ENCODE measurements at places on chromosomes 7 and 10.
A peak's percentile ranks its signal among the peaks of the same experiment; 100 is the strongest.

- DNase-seq: no peak
Measured at GRCh38 chr7:32658034-32658433, 162.7 kb downstream of the AVL9 start.

DNA sequence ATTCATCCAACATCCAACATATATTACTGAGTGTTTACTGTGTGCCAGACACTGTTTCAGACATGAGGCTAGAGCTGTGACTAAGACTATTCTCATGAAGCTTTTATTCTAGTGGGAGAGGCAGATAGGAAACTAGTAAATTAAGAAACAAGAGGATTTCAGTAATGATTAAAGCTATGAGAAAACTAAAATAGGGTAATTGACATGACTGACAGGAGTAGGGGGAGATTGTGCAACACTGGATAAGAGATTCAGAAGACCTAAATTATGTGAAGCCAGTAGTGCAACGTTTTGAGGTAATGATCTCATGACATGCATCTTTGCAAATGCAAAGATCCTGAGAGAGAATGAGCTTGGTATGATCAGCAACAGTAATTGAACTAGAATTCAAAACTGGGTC lies 48.6 kb upstream of the MKLN1 start:
- no peak for DNase-seq

GRCh38 chr7:11648980-11649379 lies 183.0 kb downstream of the THSD7A start:
- DNase-seq: no peak

DNA sequence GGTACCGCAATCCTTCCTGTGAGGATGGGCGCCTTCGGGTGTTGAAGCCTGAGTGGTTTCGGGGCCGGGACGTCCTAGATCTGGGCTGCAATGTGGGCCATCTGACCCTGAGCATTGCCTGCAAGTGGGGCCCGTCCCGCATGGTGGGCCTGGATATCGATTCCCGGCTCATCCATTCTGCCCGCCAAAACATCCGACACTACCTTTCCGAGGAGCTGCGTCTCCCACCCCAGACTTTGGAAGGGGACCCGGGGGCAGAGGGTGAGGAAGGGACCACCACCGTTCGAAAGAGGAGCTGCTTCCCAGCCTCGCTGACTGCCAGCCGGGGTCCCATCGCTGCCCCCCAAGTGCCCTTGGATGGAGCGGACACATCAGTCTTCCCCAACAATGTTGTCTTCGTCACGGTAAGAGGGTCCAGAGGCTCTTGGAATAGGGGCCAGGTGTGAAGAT lies 1.7 kb downstream of the MEPCE start:
- DNase-seq: peak; percentile 36

- peak; percentile 73 for DNase-seq
Measured at GRCh38 chr7:100829150-100829716, 1.9 kb upstream of the EPHB4 start.

DNA sequence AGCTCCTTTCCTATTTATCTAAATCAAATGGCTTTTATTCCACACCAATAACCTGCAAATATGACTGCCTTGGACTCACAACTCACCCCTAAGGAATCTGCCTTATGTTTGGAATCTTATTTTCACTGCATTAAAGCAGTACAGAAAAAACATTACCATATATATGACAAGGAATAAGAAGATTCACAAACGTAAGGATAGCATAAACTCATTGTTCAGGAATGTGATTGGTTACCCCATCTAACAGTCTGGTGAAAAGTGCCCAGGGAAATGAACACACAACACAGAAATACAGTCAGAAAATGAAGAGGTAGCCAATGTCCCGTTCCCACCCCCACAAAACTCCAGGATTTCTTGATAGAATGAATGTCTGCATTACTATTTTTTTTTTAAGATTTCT lies 2.0 kb downstream of the PPP3CB start:
- DNase-seq: no peak
